ENCODE measurements at places on chromosomes 4 and X. TPM values are rescaled to one million over a fixed set of nuclear protein-coding genes. Genes with fewer than 3 reads are reported as not detected.

Gene CT45A1
- not detected for total RNA-seq

Gene NWD2
- 0.19 TPM for total RNA-seq

Gene DMD
- 210 TPM for total RNA-seq

Gene FAM13A
- 22.4 TPM for total RNA-seq

Gene TCEAL8
- total RNA-seq, result 53.7 TPM
